ENCODE measurements at places on chromosomes 6 and 20.

DNA sequence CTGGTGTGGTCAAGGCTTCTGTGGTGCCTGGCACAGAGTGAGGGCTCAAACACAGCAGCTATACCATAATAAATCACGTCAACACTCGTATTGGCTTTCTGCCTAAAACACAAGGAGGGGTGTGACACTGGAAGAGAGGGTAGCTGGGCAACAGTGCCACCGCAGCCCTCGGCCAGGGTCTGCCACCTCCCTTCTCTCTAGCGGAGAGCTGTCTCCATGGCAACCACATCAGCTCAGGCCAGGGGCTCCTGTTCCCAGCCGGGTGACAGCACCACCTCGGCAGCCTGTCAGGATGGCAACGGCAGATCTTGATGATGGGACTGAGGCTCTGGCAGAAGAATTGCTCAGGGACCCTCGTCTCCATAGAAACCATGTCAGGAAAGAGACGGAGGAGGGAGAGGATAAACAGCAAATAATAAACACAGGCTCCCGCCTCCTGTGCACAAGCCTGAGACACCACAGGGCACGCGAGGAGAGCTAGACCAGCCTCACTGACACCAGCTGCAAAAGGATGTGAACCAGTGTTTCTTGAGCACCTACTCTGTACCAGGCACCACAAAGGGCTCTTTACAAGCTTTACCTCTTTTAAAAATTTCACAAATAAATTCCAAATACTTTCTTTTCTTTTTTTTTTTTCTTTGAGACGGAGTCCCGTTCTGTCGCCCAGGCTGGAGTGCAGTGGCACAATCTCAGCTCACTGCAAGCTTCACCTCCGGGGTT is 50.4 kb upstream of the TLDC2 start:
- DNase-seq, result no peak

DNA sequence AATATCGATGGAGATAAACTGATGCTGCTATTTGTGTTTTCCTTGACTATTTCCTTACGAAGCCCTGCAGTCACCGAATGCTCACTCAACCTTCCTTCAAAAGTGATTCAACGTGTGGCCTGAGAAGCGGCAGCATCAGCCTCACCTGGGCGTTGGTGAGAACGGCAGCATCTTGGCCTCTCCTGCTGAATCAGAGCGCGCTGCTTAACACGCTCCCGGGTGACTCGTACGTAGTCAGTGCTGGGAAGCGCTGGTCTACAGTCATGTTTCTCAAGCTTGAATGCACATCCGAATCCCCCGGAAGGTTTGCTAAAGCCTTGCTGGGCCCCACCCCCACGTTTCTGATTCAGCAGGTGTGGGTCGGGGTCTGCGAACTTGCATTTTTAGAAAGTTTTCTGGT is 214.1 kb upstream of the RREB1 start:
- no peak for DNase-seq

DNA sequence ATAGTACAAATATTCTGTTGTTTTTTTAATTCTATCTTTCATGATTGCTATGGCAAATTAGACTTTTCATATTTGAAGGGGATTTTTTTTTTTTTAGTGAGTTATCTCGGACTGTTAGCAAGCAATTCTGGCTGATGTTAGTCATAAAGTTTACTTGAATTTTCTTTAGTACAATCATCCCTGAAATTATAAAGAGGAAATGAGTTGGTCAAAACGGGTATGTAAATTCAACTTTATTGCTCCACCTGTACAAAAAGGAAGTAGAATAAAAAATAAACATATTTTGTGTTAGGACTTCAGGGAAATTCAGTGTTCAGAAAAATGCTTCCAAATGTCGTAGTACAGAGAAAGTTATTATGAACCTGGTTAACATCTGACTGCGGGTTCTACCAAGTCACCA is 40.3 kb downstream of the PPP1R14C start:
- DNase-seq, result no peak

DNA sequence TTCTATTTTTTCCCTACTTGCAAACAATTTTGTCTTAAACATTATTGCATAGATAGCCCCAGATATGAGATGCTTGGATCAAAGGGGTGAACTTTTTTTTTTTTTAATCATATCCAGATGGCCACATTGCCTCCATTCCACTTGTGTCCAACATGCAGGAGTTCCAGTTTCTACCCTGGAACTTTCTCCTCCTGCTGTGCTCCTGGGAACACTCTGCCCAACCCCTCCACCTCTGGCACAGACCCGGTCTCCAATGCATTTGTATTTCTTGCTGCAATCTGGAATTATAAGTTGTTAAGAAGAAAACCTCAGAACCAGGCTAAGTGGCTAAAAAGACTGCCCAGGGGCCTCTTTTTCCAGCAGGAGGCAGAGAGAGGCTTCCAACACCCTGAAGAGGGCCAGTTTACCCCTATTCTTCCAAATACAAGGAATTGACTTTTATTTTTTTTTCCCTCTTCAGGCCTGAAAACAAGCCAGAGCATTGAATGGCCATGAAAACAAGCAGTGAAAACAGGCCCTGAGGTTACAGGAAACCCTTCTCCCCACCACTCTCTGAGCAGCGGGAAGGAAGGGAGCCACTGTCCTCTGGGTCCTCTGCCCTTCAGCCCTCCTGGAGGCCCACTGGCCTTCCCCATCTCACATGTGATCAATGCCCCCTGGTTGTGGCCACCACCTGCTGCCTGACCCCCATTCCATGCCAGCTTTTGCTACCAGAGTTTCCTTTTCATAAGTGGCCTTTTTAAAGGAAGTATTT is 44.3 kb downstream of the PDYN start:
- DNase-seq, result no peak

DNA sequence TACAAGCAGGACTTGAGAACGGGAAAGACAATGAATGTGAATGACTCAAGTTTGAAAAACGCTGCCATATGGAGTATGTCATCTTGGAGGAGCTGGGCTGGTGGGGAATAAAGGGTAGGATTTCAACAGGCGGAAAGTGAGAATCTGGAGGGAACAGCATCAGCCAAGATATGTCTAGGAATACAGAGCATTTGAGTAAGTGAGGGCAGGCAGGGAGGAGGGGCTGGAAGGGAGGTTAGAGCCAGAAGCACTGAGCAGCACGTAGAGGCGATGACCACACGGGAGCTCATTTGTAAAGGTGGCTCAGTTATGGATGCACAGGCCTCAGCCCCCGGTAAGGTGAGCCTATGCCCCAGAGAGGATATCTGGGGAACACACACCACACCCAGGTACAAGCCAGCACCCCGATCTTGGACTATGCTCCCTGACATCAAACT is 115.1 kb downstream of the ZMYND8 start:
- DNase-seq, result no peak

DNA sequence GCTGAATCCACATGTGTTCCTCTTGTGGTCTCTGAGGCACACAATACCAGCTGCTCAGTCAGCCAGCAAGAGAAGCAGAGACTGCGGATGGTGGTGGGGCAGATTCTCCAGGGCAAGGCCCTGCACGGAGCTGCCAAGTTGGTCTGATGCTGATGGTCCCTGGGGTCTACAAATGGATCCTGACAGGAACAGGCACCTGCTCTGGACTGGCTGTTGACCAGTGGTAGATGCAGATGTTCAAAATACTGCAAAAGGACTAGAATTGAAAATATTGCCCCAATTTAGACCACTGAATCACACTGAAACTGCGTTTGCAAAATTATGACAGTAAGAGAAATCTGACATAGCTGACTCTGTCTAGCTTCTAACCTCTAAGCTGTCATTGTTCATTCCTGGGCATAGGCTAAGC is 29.6 kb upstream of the TUBB2A start:
- no peak for DNase-seq

GRCh38 chr6:66731310-66731709 is 1024.3 kb upstream of the EYS start:
- no peak for DNase-seq
